Fibroblast of skin of abdomen (primary cell): ENCODE measurements at places on chromosomes 2 and 18.

GRCh38 chr2:100141906-100142305, 484 bp downstream of the AFF3 start:
- DNase-seq, result no peak

- no peak for DNase-seq
These were observed 26.4 kb upstream of the COPS8 start for GRCh38 chr2:237059155-237059875.

DNA sequence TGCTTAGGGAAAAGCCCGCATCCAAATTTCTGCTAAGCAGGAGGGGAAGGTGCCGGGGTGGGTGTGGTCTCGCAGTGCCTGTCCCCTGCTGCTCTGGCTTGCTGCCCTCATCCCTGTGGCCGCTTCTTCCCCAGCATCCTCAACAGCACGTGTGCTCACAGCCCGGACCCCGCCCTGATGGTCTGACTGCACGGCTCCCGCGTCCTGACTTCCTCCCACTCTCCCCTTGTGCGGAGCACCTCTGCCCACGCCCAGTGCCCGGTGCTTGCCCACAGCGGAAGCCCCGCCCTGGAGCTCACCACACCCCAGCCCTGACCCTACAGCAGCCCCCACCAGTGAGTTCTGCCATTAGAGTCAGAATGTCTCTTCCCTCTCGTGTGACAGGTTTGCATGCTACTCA, 277.9 kb downstream of the NDUFA10 start:
- DNase-seq, result no peak

DNA sequence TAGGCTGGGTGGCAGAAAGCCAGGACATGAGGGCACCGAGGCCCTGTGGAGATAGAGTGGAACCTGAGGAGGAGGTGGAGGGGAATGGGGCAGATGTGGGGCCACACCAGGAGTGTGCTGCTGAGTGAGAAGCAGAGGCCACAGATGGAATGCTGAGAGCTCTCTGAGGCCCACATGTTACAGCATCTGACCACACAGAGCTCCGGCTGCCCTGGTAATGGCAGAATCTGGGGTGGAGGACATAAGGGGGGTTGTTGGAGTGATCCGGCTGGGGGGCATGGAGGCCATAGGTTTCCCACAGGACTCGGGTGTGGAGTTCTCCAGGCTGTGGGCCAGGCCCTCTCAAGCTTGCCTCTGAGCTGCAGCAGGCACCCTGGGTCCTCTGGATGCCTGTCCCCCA, 3.8 kb downstream of the MZT2B start:
- DNase-seq, result no peak

DNA sequence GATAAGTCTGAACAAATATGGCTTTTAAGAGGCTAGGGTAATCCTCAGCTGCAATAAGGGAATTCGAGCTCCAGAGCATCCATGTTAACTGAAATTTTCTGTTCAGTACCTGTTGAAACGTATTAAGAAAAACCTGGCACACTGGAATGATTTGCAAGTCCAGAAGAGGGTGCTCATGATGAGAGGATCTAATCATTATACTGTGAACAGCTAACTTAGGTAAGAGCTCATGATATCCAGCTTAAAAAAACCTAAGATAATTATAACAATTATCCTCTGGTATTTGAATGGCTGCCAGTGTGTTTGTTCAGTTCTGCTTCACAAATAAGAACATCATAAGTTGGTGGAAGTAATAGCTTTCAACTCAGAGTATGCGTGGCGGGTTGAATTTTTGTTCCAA, 1118.3 kb upstream of the DDX18 start:
- no peak for DNase-seq

GRCh38 chr18:22210311-22210754, 40.9 kb downstream of the GATA6 start:
- no peak for DNase-seq

- DNase-seq, result no peak
These were observed 127.3 kb upstream of the NYAP2 start for GRCh38 chr2:225272173-225272572.

DNA sequence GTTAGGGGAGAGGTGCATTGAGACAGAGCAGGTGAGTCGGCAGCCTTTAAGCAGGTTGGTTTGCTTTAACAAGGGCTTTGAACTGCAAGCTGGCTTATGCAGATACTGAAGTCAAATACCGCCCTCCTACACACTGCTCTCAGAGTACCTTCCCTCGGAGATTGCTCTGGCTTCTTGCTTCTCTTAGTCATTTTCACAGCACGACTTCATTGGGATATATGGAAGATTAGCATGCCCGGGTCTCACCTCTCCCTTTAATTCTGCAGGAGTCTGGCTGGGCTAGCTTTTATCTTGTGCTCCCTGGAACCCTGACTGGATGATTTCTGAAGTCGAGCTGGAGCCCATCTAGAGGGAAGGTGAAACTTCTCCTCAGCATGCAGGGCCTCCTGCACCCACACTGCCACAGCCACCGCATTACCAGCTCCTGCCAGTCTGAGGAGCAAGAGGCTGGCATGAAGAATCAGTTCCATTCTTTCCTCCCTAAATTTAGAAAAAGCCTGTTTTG, 395.5 kb upstream of the HNRNPA3 start:
- DNase-seq, result no peak

DNA sequence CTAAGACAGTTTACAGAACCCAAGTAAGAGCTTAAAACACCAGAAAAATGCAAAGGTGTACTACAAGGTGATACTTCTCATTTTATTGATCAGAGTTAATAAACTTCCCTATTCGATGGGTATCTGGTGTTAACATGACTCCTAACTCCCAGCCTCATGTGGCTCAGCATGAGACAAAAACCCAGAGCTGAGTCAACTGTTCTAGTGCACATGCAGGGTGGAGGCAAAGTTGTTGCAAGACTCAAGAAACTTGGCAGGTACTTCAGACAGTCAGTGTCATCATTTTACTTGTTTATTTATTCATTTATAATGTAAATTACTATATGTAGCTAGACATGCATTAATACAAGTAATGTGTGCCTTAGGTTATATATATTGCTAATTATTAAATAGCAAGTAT, 216.6 kb upstream of the DSEL start:
- peak; percentile 59 for DNase-seq

DNA sequence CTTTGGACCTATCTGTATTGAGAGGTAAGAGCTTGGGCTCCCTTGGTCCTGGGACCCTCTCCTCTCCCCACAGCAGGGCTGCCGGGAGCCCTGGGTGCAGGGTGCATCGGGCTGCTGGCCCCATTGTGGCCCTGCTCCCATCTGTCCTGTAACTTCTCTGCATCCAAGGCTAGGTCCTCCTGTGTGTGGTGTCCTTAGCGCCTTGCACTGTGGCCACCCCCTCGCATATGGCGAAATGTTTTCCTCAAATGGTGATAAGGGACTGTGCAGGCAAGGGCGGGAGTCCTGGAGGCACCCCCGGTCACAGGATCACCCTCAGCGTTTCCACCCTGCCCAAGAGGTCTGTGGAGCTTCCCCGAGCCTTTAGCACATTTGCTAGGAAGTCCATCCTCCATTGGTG, 208.2 kb downstream of the SH3RF3 start:
- DNase-seq, result no peak

GRCh38 chr2:190572246-190572645, 37.7 kb upstream of the NEMP2 start:
- DNase-seq, result no peak

DNA sequence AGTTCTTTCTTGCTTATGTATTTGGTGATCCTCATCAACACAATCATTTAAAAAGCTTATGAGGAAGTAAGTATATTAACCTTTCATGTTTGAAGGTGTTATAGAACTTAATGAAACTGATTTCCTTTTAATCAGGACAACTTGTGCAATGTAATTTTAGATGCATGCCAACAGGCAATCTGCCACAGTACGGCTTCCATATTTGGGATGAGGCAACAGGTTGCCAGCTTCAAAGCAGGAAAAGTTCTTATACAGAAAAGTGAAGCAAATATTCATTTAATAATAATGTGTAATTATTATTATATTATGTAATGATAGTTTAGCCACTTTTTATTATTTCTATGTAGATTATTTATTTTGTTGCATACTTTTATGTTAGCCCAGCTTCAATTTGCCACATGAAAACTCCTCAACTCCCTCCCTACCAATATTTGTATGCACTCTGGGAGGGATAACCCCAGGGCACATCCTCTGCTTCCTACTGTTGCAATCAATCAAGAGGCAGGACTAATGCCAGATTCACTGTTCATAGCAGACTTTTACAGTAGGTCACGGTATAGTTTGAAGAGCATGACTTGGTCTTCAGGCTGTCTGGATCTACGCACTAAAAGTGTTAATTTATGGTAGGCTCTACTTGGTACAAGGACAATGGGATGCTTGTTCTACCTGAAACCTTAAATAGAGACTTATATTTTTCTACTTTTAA, 277.2 kb downstream of the AGPS start:
- no peak for DNase-seq

GRCh38 chr2:25387876-25388449, 46.2 kb upstream of the DNMT3A start:
- no peak for DNase-seq

DNA sequence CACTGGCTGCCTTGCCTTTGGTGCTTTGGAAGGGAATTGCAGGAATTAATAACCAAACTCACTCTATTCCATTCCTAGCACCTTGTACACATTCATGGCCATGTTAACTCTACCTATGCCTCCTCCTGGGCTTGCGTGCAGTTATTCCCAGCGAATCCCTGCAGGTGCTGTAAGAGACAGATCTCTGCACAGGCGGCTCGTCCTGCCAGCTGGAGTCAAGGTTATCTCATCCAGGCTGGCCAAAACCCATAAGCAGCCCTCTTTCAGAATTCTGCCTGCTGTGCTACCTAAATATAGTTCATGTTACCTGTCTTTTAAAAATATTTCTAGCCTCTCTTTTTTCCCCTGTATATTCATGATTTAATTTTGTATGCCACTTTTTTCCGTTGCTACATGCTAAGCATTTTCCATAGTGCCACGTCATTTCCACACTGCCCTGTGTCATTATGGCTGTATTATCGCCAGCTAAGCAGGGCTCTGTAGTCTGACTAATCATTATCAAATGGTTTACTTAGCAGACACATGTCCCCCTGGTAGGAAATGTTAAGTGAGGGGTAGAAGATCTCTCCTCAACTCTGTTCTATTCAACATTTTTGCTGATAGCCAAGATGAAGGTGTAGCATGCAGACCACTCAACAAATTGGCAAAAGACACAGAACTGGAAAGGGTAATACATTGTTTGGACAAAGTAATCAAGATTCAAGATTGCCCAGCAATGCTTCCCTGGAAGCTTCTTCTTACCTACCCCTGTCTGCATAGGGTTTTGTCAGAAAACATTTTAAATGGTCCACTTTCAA, 79.7 kb upstream of the TAF1B start:
- peak; percentile 44 for DNase-seq

DNA sequence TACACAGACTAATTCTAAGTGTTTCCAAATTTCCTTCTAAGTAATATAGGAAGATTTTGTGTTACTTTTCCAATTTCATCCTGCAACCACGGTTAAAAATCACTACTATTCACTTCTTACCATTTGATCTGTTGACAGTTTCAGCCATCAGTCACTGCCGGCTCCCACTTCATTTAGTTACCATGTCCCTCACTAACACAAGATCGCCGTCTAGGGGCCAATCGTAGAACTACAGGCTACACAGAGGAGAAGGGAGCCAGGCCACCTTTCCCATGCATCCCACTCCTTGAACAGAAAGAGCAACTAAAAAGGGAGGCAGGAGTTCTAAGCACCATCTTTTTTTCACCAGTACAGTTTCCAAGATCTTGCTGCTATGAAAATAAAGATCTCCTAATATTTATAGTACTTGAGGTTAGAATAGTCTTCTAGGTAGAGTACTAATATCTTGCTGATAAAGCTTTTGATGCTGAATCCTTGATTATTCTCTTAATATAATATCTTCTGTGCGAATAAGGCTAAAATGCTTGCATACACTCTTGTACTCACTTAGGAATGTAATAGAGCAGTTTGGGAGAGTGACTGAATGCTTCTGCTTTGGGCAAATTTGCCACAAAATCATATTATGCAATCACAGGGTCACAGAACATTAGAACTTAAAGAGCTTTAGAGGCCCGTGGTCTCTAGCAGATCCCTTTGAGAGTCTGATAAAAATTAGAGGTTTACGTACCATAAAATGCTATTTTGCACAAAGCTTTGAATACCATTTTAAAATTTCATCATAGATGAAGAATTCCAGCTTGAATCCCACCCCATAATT, 39.5 kb upstream of the CYP1B1 start:
- DNase-seq, result peak; percentile 81

GRCh38 chr18:28650860-28651259, 473.9 kb upstream of the CDH2 start:
- no peak for DNase-seq

GRCh38 chr18:79440316-79441110, 44.8 kb downstream of the NFATC1 start:
- no peak for DNase-seq

DNA sequence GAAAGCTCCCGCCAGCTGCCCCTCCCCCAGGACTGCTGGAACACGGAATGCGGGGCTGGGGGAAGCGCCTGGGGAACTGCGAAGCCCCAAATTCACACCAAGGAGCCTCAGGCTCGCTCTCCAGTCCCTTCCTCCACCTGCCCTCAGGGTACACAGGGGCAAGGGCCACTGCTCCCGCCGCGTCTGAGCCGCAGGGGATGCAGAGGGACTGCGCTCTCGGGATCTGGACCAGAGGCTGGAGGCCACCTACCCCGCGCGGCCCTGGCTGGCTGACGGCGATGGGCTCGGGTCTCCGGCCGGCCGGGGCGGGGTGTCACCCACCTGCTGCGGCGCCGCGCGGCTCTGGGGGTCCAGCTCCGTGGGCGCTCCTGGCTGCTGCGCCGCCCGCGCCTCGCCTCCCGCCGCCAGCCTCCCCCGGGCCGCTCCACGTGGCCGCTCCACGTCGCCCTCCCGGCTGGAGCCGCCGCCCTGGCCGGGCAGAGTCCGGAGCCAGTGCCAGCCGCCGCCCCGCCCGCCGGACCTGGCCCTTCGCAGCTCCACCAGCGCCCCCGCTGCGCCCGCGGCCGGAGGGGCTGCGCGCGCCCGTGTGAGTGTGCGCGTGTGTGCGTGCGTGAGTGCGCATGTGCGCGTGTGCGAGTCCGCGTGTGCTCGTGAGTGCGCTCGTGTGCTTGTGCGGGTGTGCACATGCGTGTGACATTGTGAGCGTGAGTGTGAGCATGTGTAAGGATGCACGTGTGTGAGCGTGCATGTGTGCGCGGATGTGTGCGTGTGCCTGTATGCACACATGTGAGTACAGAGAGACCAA, at the start of gene CGREF1:
CGREF1 (minus strand) TSS at position 604 of the 805 bp plus-strand sequence. CDS start 14,762 bp downstream, outside the sequence.
- no peak for DNase-seq

GRCh38 chr2:56326346-56326741, 142.6 kb downstream of the CCDC85A start:
- no peak for DNase-seq

DNA sequence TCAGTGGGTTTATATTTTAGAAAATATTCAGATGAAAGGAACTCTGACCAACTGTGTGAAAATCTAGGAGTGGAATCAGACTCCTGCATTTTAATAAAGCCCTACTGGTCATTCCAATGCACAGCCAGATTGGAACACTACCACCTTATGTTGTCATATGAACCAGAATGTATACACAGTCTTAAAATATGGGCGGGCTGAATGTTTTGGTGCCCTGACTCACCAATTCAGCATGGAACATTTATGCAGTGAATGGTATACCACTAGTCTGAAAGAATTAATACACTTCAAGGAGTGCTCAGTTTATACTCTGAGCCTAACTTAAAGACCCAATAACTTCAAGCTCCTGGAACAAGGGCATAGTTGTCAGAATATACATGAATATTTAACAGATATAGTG, 280.9 kb upstream of the TCF4 start:
- DNase-seq, result peak; percentile 84
